RWPE2 (cell line): ENCODE measurements at places on chromosomes 7 and 10.

DNA sequence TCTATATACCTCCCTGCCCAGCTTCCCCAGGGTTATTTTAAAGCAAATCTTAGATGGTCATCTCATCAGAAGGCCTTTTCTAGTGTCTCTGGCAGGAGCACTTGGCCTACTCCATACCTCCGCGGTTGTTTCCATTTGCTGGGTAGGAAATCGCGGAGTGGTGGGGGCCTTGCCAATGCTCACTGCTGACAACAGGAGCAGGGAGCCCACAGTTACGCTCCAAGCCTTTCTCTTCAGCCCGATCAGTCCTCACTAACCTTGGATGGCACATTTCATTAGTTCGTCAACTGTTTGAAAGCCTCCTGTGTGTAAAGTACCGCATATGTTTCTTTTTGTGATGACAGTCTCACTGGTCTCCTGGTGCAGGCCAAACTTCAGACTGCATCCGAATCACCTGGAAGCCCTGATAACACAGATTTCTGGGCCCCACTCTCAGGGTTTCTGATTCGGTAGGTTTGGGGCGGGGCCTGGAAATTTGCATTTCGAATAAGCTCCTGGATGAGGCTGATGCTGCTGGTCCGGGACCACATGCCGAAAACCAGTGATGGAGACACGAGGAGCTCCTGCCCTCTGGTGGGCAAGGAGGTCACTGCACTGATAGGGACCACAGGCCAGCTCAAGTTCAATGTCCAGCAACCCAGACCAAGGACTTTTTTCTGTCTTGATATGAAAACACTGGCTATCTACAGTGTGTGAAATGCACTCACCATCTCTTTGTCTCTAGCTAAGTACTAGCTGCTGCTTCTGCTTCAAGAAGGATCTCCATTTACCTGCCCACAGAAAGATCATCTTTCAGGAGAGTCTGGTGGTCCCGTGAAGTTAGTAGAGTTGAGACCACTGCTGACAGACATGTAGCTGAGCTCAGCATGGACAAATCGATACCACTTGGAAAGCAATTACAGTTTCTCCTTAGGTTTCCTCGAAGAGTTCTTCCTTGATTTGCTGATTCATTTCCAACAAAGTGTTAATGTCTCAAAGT, 14.0 kb downstream of the LRGUK start:
- DNase-seq = no peak

DNA sequence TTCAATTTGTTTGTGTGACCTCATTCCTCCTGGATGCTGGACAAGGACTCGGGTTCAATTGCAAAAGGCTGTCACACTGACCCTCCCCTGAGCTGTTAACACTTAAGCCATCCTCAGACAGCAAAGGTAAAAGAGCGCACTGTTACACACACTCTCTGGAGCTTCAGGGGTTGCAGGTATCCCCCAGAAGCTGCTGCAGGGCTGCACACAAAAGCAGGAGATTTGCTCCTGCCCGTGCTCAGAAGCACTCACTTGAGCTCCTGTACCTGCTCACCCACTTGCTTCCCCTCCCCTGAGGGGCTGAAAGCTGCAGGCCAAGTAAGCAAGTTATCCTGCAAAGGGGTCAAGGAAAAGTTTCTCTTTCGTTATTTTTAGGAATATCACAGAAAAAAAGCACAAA, 886.2 kb upstream of the ZWINT start:
- no peak for DNase-seq

- DNase-seq = no peak
Observed at GRCh38 chr10:51918884-51919325, 219.5 kb upstream of the CSTF2T start.

- no peak for DNase-seq
Observed at GRCh38 chr7:85630904-85631600, 444.2 kb upstream of the SEMA3D start.

DNA sequence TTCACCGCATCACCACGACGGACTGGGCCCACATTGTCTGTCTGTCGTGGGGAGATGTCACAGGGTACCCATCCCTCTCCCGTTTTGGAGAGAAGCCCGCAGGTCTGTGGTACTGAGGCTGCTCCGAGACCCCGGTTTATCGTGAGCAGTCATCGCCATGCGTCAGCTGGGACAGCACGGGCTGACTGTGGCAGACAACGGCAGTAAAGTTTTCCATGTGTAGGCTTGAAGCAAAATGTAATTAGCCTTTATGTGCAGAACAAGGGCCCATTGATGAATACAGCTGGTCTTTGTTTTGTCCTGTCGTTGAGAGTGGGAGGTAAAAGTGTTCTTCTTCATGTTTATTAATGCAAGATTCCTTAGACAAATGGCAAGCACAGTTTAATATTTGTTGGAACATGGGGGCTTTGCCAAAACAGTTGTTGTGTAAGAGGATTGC, 167.4 kb upstream of the SH2B2 start:
- no peak for DNase-seq

- DNase-seq = no peak
Observed at GRCh38 chr7:96306385-96307125, 15.3 kb downstream of the SLC25A13 start.

- no peak for DNase-seq
Observed at GRCh38 chr10:31930023-31930751, 1.6 kb upstream of the ARHGAP12 start.

GRCh38 chr7:22159341-22159740, 197.6 kb downstream of the RAPGEF5 start:
- no peak for DNase-seq

GRCh38 chr7:139993169-139993568, 69.6 kb downstream of the PARP12 start:
- DNase-seq = no peak

- DNase-seq = no peak
Observed at GRCh38 chr7:139103057-139103815, 6.3 kb downstream of the ZC3HAV1 start.

- no peak for DNase-seq
Observed at GRCh38 chr7:15947754-15948153, 261.3 kb upstream of the MEOX2 start.

- DNase-seq = no peak
Observed at GRCh38 chr7:77812290-77812685, 13.7 kb downstream of the PHTF2 start.

DNA sequence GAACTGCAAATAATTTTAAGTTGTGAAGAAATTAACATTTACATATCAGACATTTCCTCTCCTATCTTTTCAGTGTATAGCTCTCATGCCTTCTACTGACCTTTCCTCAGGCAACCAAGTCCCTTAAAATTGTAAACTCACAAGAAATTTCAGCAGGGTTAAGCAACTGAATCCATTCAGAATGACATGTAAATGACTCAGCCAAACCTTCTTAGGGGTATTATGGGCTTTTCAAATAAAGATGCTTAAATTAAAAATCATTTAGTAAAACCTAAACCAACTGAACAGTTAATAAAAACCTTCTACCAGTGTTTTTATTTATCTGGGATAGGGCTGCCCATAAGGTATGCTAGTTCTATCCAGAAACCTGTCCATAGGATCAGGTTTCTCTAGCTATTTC, 20.7 kb downstream of the WAPL start:
- DNase-seq = no peak

- DNase-seq = no peak
Observed at GRCh38 chr7:157691586-157692459, 355.0 kb downstream of the DNAJB6 start.

- DNase-seq = no peak
Observed at GRCh38 chr7:12069757-12070156, 141.3 kb upstream of the TMEM106B start.

DNA sequence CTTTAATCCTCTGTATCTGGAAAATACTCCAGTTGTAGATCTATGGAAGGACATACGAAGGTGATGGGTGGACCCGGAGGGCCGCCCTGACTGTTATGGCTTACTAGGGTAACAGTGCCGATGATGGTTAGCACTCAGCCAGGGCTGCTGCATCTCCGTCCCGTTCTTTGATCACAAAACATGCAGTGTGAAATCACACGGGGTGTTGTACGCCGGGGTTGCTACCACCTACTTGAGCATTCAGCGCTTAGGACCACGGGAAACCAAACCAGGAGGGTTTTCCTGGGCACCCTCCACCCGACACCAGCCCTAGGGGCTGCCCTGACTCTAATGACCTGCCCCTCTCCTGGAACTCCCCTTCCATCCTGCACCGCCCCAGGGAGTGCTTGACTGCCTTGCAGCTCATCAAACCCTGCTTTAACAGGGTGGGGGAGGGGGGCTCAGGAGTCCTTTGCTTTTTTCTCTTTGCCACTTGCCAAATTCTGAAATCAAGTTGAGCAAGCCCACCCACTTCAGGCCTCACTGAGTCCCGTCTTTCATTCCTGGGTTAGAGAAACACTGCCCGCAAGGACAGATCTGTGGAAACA, 20.4 kb downstream of the ZNF775 start:
- no peak for DNase-seq

GRCh38 chr7:105649727-105650381, 68.6 kb upstream of the EFCAB10 start:
- no peak for DNase-seq

DNA sequence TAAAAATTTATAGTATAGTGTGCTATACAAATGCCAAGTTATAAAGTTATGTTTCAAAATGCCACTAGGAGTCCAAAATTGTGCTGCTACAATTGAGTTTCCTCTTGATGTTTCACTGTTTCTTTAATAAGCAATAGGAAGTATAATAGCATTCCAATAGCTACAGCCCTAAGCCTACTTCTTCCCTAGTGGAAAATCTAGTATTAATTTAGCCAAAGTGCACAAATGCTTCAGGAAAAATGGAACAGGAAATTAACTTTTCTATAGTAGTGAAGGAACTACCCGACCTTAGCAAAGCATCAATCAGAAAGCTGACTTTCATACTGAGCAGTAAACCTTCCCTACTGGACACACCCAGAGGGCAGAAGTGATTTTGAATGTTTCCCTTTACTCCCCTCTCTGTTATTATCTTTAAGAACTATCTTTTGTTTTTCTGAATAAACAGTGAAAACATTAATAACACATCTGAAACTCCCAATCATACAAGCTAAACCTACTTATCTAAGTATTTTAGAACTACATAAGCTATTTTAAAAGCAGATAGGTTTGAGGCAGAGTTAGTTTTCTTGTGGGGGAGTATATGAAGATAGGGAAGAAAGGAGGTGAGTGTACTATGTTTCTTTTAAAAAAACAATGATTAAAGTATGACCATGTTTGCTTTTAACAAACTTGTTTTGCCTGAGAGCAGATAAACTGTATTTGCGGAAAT, 13.7 kb downstream of the CPED1 start:
- no peak for DNase-seq

DNA sequence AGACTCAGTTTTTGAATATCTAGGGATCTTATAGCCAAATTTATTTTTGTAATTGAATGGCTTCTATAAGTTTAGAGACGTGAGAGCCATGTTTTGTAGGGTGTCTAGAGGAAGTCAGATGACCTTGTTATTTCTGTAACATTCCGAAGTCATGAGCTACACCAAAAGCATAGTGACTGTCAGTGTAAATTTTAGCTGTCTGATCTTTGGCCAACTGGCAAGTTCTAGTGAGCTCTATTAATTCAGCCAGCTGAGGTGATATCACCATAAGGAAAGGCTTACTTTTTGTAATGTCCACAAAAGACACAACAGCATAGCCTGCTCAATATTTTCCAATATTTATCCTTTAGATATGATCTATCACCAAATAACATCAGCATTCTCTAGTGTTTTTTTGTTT, 9.9 kb upstream of the NT5C3A start:
- DNase-seq = no peak

GRCh38 chr10:78404296-78404695, 370.6 kb downstream of the RPS24 start:
- no peak for DNase-seq

DNA sequence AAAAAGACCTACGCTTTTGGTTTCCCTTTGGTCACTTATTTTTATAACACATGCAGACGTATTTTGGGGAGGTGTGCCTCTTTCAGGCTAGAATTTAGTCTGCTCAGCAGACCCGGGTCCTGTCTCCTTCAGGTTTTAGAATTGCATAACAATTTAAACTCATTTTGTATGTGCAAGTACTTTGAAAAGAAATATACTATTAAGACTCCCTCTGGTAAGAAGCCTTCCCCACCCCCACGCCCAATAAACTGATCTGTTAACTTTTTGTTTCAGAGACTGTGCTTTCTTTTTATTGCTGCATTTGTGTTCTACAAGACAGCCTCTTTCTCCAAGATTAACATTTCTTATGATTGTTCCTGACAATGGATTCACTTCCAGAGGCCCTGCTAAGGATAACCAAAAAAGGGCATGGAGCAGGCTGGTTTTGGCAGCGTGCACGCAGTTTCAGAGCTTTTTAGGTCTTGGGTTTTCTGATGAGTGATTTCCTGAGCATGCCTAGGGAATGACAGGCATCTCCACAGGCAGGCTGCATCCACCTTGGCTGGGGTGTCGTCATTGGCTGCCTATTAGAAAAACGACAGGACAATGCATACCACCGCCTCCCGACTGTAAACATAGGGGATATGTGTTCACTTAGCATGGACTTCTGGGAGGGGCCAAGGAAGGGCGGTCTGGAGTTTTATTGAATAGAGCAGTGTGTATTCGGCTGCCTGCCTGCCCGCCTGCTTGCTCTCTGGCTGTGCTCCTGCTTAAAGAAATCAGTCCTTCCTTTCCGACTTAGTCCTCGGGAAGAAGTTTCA, at the start of gene CALD1:
TSS of gene CALD1 (plus strand) at position 694 of the 800 bp plus-strand sequence. CDS start 88,100 bp downstream, outside the sequence.
- peak; percentile 97 for DNase-seq

- no peak for DNase-seq
Observed at GRCh38 chr10:101000127-101000914, 713 bp downstream of the LZTS2 start.

GRCh38 chr10:48976196-48976595, 36.6 kb upstream of the LRRC18 start:
- DNase-seq = no peak

DNA sequence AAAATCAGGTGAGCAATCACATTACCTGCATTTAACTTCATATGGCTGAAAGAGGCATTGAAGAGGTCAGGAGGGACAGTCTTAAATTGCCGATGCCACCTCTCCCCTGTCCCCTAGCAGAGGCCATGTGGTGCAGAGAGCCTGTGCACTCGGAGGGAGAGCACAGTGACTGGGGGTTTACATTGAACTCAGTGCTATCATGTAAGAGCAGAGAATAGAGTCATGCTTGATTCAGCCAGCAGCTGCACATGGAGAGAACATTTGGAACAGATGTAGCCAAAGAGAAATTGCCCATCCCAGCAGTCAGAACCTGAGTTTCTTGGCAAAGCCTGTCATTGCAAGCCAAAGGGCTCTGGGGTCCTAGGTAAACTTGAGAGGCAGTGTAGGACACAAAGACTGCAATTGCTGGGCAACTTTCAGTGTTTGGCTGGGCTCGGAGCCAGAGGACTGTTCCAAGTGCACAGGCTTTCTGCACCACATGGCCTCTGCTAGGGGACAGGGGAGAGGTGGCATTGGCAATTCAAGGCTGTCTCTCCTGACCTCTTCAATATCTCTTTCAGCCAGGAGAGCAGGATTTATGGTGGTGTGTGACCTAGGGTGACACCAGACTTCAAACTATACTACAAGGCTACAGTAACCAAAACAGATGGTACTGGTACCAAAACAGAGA, 267.1 kb downstream of the REEP3 start:
- no peak for DNase-seq

DNA sequence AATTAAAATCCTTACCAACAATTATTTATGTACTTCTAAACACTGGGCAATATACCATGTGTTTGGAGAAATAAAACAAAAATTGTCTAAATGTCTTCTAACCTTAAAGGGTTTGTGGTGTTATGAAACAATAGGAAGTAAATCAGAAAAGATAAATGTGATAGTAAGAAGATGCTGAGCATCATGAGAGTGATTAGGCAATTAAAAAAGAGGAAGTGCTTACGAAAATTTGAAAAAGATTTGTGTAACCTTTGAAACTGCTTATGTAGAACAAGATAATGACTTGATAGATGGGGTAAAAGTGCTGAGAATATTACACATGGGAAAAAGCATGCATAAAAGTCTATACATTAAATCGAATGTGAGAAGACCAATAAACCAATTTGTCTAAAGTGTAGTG, 573.4 kb upstream of the CNTNAP2 start:
- no peak for DNase-seq
